Stimulated activated CD8-positive, alpha-beta memory T cell treated with anti-CD3 and anti-CD28 coated beads, Interleukin-15, amount 100 ng/mL, for 4 hours (primary cell): ENCODE measurements at places on chromosomes 7 and 10.

- no peak for DNase-seq
These were observed 169.3 kb downstream of the CHN2 start for GRCh38 chr7:29363636-29364425.

DNA sequence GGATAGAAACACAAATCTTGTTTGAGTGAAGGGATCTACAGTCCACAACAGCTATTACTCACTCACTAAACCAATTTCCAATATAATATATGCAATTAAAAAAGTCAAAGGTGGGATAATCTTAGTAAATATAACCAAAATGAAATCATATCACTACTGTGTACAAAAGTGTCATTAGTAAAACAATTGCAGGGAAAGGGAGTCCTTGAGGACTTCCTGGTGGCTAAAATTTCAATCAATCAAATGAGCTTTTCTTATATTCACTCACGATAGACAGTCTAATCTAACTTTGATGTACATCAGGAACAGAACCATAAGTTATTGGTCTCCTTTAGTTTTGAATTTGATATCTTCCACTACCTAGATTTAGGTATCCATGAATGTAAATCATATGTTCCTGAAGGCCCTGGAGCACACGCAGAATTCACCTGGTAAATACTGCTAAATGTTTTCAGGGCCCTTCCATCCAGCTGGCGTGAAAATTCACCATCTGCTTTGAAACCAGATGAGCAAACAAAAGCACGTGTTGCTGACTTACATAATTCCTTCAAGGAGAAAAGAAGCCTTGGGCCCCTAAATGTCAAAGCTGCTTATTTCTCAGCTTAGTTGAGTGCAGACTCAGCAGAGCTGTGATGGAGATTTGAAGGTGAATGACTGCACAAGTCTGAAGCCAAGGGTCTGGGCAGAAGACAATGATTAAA lies 159.3 kb upstream of the TMEM196 start:
- DNase-seq: no peak

DNA sequence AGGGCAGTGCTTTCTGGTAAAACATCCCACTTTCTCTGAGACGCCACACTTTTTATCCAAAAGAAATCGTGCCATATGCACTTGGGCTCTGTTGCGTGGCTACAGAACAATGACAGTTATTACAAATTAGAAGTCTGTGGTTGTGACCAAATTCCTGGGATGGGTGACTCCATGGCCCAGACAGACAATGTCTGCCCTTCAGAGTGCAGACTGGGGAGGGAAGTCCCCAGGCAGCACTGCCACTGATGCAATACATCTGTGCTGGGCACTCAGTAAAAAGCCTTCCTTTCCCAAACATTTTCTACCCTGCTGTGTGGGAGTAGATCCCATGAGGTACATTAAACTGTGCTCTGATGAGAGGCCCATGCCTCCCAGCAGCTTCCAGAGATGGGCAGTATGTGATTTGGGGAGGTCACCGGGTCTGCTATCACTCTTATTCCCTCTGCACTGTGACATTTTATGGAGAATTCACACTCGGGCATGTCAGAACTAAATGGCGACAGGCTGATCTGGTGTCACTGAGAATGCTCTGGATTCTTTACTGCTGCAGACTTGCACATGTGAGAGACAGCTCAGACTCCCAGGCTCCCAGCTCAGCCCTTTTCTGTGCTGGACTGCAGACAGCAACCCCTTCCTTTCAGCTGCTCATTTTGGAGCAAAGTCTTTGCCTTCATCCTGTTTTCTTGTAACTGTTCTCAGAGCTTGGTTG lies 243.5 kb upstream of the ZNF32 start:
- no peak for DNase-seq

GRCh38 chr7:69162326-69162725 lies 435.9 kb upstream of the AUTS2 start:
- no peak for DNase-seq

- no peak for DNase-seq
These were observed 5.1 kb upstream of the ZNF503 start for GRCh38 chr10:75406462-75407223.

- no peak for DNase-seq
These were observed 84.0 kb downstream of the ORC5 start for GRCh38 chr7:104123786-104124185.

- no peak for DNase-seq
These were observed 57.1 kb downstream of the KIF5B start for GRCh38 chr10:31999070-31999660.

- DNase-seq: no peak
These were observed 4.7 kb downstream of the LRWD1 start for GRCh38 chr7:102469351-102469971.

GRCh38 chr10:122541541-122542002 lies 19.0 kb upstream of the DMBT1 start:
- DNase-seq: no peak

DNA sequence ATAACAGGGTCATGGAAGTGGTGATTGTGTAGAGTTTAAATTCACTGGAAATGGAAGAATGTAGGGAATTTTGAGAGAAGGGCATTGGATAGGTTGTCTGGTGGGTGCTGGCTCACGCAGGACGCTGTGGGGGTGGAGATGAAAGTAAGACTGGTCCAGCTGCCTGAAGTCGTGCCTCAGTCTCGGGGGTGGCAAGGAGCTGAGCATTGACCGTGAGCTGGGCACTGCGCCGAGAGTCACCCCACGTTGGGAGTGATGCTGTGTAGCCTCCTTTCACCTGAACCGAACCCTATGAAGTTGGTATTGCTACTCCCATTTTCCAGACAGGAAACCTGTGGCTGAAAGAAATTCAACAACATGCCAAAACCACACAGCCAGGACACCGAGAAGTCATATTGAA lies 99.2 kb downstream of the ACTR3B start:
- DNase-seq: no peak

DNA sequence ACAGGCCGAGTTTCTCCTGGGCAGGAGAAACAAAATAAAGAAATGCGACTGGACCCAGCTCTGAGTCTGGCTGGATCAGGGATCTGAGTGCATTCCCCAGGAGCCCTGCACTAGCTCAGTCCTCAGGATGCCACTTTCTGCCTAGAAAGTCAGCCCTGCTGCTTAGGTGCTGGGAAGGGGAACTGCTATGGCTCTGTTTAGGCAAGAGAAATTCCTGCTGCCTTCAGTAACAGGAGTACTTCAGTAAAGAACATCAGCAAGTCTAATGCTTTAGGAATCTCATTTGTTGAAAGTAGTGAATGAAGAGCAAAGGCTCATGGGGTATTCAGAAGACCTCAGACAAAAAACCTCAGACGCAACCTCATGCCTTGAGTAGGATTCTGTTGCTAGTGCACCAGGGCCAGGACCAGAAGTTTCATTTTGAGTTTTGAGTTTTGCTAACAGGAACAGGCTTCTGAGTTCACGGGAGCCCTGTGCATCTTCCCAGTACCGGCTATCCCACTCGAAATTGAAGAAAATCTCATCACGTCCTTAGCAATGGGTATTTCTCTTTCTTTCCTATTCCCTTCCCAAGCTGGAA lies 170.8 kb upstream of the CDCA7L start:
- no peak for DNase-seq

GRCh38 chr7:33432821-33433220 lies 303.5 kb downstream of the BBS9 start:
- no peak for DNase-seq

GRCh38 chr10:126422567-126422966 lies 34.3 kb upstream of the ADAM12 start:
- no peak for DNase-seq

- DNase-seq: no peak
These were observed 11.6 kb upstream of the PRKCQ start for GRCh38 chr10:6591668-6592067.

DNA sequence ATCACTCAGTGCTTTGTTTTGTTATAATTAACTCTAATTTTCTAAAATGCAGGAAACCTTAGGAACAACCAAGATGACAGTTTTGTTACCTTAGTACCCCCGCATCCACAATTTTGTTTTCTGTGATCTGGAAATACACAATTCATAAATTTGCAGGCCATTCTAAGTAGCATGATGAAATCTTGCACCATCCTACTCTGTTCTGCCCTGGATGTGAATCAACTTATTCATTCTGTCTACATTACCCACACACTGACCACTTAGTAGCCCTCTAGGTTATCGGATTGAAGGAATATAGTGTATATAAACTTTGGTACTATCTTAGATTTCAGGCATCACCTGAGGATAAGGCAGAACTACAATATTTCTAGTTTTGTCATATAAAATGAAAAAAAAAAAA lies 155.9 kb downstream of the CTTNBP2 start:
- no peak for DNase-seq

DNA sequence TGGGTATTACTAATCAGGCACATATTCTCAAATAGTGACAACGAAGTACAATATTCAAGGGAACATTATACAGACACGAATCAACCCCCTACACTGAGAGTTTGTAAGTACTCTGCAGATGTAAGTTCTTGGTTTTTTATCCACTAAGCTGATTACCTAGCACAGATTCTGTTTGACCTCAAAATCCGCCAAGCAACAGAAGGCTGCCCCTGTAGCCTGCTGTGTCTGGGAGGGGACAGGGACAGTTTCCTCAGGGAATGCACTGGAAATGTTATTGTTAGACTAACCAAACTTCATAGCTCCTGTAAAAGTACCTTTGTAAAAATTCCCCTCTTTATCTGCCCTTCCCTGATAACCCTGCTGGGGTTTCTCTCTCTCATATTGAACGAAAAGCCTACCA lies 45.2 kb upstream of the ZRANB1 start:
- DNase-seq: no peak

DNA sequence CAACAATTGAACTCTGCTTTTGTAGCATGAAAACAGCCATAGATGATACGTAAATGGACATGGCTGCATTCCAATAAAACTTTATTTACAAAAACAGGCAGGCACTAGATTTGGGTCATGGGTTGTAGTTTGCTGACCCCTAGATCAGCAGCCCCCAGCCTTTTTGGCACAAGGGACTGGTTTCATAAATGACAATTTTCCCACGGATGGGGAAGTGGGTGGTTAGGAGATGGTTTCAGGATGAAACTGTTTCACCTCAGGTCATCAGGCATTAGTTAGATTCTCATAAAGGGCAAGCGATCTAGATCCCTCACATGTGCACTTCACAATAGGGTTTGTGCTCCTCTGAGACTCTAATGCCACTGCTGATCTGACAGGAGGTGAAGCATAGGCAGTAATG lies 16.5 kb upstream of the ANK3 start:
- DNase-seq: no peak

- no peak for DNase-seq
These were observed 2.7 kb downstream of the STMP1 start for GRCh38 chr7:135665042-135665441.

DNA sequence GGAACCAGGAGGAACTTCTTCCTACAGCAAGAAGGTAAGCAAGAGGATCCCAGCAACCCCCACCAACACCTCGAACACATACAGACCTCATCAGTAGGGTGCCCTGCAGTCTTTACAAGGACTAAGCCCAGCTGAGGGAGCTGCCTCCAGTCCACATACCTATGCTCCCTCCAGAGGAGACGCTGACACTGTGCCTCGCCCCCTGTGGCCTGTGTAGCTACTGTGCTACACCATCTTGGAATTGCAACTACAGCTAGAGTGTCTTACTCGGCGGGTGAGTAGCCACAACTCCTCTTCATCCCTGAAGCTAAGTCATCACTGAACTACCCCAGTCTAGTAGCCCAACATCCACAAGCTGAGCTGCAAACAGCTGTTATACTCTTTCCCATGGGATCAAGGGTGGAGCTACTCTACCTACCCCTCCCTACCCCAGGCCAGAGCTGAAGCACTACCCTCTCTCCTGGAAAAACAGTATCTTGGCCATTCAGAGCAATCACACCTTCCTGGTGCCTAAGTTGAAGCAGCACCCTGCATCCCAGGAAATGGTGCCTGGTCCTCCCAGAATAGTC lies 42.2 kb upstream of the CAMK2B start:
- DNase-seq: no peak

- DNase-seq: no peak
These were observed 23.5 kb downstream of the OGDH start for GRCh38 chr7:44629829-44630522.

DNA sequence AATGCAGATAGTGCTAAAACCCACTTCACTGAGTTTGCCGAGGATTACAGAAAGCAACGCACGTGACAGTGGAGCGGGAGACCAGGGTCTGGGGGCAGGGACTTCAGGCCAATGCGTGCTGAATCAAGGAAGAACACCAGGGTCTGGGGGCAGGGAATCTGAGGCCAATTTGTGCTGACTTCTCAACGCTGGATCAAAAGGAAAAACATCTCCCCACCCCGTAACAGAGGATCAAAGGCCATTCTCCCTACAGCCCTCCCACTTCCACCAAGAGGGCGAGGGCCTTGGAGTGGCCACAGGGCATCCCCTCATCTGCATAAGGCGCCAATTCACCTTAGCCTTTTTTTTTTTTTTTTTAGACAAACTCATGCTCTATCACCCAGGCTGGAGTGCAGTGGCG lies 22.3 kb upstream of the BNIP3 start:
- DNase-seq: no peak

GRCh38 chr10:49162761-49163310 lies 25.4 kb downstream of the TMEM273 start:
- DNase-seq: no peak

DNA sequence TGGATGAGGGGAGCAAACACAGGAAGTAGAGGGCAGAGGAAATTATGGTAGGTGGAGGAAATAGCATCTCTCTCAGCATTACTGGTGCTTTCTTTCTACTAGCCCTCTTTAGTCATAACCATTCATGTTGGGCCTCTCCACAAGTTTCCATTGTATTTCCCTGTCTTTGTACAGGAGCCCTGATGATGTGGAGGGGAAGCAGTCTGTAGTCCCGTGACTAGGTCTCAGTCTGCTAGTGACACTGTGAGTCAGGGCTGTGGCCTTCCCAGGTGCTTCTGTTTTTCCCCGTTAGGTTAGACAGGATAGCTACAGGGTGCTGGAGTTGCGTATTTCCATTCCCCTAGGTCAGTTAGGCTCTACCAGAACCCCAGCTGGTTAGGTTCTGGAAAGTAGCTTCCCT lies 82.9 kb upstream of the NAMPT start:
- DNase-seq: no peak

- no peak for DNase-seq
These were observed 79.7 kb downstream of the ATE1 start for GRCh38 chr10:121848082-121848481.

- no peak for DNase-seq
These were observed 76.0 kb downstream of the ATXN7L1 start for GRCh38 chr7:105800442-105800841.

GRCh38 chr10:27889518-27889917 lies 109.4 kb downstream of the ODAD2 start:
- DNase-seq: no peak

DNA sequence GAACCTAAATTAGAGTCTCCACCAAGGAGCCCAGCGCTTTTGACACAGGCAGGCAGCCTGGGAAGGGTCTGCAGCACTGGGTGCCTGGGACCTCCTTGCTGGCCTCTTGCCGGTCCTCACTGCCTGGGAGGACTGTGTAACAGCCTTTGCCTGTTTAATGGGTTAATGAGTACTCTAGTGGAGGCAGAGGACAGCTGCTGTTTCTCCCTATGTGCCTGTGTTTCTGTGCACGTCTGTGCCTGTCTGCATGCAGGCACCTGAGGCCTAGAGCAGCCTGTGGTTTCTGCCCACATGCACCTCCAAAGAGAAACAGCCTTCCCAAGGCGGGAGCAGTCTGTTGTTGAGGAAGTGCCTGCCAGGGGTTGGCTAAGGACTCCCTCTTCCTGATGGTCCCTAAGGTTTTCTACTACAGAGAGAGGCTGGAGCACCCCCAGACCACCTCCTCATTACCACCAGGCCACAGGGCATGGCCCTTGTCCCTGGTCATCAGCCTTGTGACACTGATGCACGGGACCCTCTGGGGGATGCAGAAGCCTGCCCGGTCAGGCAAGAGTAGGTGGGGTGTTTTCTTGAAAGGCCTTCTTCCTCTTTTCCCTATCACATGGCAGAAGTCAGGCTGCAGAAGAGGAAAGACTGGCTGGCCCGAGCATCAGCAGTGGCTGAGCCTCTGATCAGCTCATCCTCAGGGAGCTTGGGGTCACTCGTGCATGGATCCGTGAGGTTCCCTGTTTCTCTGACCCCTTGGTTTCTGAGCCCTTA lies 14.2 kb downstream of the SLC29A3 start:
- DNase-seq: no peak
